ENCODE measurements at places on chromosomes 3 and 15.

DNA sequence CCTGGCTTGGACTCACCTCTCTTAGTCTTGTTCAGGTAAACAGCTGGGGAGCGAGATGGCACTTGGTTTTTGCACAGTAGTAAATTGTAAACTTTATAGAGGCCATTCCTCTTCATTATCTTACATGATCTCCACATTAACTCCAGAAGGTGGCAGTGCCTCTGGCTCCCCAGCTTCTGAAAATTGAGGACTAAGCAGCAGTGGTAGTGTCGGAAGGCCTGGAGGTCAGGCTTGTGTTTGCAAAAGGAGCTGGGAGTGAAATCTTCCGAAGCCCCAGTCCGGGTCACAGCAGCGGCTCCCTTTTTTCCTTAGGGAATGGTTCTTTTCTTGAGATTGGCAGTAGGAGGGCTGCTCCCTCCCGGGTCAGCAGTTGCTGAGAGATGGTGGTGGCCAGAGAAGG lies 85.7 kb downstream of the FNDC3B start:
- no peak for DNase-seq

DNA sequence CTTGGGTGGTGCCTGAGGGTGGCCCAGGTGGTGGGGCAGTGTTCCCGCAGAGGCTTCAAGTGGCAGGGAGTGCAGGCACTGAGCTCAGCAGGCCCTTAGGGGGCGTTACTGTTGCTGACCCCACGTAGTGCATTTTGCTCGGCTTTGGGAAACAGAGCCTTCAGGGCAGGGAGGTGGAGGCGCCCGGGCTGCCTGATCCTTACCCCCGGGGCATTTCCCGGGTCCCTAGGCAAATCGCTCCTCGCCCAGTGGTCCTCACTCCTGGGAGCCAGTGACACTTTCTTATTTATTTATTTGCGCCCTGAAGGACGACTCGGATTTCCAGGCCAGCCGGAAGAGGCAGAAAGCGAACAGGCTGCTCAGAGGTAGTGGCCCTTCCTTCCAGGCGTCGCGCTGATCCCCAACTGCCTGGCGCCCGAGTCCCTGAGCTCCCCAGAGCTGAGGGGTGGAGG lies 10.1 kb upstream of the FOXB1 start:
- no peak for DNase-seq

DNA sequence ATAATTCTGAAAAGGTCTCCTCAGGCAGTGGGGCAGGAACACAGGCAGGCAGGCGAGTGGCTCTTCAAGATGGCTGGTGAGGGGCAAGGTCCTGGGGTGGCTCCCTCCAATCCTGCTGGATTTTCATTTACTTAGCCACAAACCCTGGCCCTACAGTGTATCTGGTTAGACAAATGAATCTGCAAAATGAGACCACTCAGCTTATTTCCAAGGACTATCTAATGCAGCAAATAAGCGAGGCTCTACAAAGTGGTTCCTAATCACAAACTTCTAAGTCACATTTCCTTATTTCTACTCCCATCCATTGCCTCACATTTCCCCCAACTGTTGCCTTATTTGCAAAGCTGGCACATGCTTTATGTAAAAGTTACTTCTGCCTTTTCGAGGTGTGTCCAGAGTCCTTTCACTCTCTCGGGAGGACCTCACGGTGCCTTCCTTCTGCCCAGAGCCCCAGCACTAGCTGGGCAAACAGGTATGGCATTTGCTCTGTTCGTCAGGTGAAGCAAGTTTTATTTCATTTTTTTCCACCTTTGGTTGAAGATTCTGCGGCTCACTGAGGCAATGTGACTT lies 40.5 kb downstream of the CCDC12 start:
- DNase-seq, result no peak

- peak; percentile 77 for DNase-seq
Measured at GRCh38 chr3:171088964-171089754, 62.6 kb upstream of the SLC2A2 start.

DNA sequence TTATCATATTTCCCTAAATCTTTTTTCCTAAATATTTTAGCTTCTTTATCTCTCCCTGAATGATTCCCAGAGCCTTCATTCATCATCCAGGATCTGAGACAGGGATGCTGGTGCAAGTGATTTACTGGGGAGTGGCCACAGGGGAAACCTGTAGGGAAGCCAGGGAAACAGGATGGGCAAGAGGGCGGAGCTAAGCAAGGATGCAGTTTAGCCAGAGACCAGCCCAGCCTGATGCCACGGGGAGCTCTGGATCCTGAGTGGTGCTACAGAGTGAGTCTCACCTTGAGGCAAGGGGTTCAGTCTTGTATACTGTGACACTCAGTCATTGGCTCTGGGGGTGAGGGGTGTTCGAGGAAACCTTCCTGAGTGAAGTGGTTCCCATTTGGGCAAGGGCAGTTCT lies 39.7 kb upstream of the LRRFIP2 start:
- DNase-seq, result no peak

DNA sequence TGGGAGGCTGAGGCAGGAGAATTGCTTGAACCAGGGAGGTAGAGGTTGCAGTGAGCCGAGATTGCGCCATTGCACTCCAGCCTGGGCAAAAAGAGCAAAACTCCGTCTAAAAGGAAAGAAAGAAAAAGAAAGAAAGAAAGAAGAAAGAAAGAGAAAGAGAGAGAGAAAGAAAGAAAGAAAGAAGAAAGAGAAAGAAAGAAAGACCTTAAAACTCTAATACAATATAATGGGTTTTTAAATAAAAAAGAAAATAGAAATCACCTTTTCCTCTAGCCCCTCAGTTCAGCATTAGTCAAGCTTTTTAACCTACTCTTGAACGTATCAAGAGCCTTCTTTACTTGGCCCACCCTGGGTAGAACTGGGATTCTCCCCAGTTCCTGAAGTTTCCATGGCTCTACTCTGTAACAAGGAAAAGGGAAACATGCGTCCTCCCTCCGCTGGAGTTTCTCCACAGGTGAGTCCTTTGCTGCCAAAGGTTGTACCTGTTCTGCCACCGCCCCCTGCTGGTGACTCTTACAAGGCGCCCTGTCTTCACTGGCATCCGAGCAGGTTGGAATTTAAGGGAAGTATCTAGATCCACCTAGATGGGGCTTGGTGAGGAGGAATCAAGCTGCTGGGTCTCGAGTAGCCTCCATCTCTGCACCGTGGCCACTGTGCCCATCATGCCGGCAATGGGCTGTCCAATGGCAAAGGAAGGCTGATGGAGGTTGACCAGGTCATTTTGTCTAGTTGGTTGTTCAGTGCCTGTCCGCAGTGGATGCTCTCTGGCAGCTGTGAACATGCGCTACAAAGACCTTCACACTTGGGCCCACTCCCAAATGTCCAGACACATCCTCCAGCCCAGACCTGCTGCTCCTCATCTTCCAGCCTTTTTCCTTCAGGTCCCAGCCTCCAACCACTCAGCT lies 20.6 kb upstream of the EPHB3 start:
- no peak for DNase-seq

- no peak for DNase-seq
Measured at GRCh38 chr3:133506215-133506901, 67.1 kb upstream of the CDV3 start.

DNA sequence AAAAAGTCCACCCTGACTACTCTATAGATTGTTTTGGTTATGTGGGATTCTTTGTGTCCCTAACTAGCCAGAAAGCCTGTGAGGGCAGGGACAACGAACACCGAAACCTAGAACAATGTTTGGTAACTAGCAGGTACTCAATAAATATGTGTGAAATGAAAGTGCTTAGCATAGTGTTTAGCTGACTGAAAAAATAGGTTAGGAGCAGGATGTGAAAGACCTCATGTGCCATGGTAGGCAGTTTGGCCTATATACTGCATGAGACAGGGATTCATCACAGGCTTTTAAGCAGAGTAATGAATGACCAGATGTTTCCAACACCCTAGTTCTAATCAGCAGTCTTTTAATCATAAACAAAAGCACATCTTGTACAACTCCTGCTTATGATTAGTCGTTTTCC lies 64.2 kb downstream of the MYO5A start:
- DNase-seq, result no peak

GRCh38 chr15:87575896-87576473 lies 680.6 kb downstream of the NTRK3 start:
- no peak for DNase-seq

- peak; percentile 78 for DNase-seq
Measured at GRCh38 chr3:178382449-178383061, 153.7 kb upstream of the KCNMB2 start.

- no peak for DNase-seq
Measured at GRCh38 chr15:70147178-70147760, 49.6 kb upstream of the TLE3 start.

- DNase-seq, result no peak
Measured at GRCh38 chr3:54818942-54819341, 108.9 kb downstream of the LRTM1 start.

DNA sequence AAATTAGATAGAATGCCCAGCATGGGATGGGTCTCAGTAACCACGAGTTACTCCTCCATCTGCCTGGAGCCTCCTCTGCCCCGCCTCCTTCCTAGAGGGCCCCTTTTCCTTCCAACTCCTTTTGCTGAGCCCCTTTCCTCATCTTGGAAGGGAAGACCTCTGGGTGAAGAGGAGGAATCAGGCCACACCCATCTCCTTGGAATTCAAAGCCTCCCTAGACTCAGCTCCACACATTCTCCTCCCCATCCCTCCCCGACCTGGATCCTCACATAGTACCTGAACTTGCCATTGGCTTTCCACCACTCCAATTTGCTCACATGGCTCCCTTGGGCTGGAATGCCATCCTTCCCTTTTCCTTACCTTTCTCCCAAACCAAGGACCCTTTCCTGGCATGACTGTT lies 128.8 kb downstream of the SMAD6 start:
- DNase-seq, result no peak

- no peak for DNase-seq
Measured at GRCh38 chr3:41688595-41689380, 273.1 kb downstream of the ULK4 start.

GRCh38 chr15:34647569-34648293 lies 64.3 kb upstream of the GOLGA8B start:
- no peak for DNase-seq

GRCh38 chr3:66133853-66134445 lies 86.9 kb upstream of the SLC25A26 start:
- DNase-seq, result no peak

- no peak for DNase-seq
Measured at GRCh38 chr3:14000556-14000955, 120.7 kb upstream of the WNT7A start.

- peak; percentile 57 for DNase-seq
Measured at GRCh38 chr3:63724987-63725386, 72.5 kb downstream of the SNTN start.
